ENCODE measurements at places on chromosomes 16 and 17.

DNA sequence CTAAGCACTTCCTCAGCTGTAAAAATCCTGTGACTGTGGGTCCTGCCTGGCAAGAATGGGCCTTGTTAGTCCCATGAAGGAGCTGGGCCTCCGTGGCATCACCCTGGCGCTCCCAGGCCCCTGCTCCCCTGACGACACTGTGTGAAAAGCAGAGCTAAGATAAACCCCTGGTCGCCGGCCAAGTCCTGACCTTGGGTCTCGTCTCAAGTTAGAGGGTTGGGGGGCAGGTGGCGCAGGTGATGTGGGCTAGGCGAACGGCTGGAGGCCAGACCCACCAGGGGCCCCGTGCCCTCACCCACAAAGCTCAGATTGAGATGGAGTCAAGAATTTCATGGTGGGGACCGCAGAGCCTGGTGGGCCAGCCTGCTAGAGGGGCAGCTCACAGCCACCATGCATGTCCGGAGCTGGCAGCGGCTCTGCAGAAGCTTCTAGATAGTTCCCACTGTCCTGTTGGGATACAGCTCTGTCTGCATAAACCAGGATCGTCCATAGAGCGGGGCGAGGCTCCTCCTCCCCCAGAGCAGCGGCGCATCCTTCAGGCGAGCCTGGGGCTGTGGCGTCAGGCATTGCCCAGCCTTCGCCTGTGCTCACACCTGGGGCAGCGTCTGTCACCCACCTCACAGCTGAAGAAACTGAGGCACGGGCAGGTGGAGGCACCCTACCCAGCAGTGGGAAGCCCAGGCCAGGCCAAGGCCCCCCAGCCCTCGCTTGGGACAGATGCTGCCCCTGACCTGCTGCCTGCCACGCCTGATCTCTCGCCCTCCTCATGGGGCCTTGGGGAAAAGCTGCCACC, 12.0 kb downstream of the CYBC1 start:
- DNase-seq = no peak

DNA sequence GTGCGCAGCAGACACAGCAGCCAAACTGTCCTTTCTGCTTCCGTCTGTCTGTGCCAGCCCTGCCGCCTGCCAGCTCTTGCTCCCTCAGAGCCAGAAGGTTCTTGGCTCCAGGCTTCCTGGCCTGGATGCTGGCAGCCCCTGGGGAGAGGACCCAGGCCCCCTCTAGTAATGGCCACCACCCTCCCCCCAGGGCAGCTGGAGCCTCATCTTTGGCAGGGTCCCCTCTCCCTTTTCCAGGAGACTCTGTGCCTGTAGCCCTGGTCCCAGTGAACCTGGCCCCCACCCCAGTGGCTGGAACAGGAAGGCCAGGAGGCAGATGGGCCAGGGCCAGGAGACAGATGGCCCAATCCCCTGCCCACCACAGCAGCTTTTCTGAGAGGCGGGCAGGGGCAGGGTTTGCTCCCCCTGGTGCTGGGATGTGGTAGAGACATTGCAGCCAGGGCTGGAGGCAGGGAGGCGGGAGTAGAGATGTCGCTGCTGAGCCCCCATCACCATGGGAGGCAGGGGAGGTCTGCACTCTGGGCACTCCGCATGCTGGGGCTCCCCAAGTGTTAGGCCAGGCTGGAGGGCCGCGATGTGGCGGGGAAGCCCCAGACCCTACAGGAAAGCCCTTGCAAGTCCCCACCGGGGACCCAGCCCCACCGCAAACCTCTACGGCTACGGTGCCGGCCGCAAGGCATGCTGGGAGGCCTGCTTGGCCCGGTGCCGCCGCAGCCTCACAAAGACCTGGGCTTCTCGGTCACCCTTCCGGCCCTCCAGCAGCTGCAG, 16.7 kb downstream of the UNC13D start:
- DNase-seq = peak; percentile 38

DNA sequence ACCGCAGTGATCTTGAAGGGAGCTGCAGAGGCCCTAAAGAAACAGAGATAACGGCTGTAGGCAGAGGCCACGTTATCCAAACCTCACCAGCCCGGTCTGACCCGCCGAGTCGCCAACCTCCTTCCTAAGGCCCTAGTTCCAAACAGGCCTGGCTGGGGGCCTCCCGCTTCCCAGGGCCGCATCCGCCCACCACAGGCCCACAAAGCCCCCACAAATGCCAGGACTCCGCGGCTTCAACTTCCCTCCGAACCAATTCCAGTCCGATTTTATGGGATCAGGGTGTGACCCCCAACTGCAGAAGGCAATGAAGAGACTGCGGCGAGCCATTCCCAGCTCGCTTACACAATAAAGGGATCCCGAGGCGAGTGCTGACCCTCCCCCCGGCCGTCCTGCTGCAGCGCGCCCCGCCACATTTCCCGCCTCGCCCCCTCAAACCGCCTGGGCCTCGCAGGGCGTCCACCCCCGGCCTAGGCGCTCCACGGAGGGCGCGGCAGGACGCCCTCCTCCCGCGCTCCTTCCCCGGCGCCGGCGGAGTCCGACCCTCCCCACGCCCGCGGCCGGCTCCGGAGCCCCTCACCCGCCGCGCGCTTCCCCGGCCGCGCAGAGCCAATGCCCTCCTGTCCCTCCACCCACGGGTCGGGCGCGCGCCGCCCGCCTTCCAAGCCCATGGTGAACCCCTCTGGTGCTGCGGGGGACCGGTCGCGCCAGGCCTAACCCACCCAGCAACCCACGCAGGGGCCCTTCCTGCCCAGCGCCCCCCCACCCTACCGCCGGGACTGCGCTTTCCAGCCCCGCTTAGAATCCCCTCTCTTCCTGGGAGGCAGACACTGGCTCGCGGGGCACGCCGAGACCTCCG, 926 bp downstream of the MYH10 start:
- DNase-seq = no peak

DNA sequence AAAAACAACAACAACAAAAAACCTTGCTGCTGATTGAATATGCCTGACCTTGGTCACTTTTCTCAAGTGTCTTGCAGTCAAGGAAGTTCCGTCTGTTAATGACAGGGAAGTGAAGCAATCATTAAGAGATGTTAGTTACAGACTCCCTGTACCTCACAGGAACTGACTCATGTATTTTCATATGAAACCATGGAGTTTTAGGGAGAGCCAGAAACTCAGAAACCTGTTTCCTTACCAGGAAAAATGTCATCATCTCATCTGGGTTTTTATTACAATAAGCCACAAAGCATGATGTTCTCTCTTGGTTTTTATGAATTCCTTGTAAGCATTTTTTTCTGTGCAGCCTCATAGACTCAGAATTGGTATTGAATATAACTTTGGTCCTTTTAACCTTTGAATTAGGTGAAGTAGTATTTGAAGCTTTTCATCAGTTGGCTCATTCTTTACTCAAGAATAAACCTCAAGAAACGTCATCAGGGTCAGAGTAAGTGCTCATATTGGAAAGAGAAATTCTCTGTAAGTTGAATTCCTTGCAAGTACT, 10.3 kb downstream of the LYRM1 start:
- DNase-seq = no peak

GRCh38 chr16:87297918-87298631, 19.1 kb downstream of the C16orf95 start:
- DNase-seq = no peak

DNA sequence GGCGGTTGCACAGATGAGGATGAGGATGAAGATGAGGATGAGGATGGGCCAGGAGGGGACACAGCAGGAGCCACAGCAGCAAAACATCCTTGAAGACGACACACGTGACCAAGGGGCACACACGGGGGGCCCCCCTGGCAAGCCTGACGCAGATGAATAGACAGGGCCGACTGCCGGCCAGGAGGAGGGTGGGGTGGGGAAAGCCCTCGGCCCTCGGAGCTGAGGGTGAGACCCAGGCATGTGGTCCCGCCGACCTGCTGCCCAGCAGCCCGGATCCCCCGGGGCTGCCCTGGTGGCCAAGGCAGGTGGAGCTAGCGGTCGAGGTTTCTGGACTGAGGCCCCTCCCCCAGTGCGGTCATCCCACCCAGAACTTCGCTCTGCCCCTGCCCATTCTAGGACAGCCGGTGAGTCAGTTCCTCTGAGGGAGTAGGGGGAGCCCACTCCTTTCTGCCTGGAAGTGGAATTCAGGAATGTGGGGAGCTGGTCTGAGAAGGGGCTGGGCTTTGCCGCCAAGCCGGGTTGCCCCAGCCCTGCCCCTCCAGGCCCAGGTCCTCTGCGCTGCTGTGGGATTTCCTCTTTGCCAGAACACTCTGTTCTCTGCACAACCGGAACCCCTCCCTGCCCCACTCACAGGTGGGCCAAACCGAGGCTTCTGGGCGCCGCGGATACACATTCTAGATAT, 9.9 kb downstream of the CYGB start:
- DNase-seq = peak; percentile 27

DNA sequence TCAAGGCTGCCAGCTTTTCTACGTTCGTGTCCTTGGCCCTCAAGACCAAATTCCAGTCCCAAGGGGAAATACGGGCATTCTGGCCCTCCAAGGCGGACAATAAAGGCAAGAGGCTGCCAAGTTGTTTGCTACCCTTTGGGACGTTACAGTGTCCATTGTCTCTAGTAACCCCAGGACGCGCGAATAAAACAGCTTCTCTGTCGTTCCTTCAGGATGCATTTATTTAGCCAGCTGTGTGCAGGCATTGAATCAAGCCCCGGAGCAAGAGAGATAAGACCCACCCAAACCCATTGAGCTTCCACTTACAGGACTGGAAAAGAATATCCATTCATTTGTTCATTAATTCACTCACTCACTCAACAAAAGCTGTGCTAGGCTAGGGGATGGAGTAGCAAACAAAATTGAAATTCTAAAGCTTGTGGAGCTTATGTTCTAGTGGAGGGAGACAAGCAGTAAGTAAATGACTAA, 656 bp downstream of the MRPL58 start:
- DNase-seq = no peak

- DNase-seq = no peak
Measured at GRCh38 chr17:57044976-57045867, 39.8 kb upstream of the AKAP1 start.

- no peak for DNase-seq
Measured at GRCh38 chr16:81509404-81509803, 64.8 kb downstream of the CMIP start.

- no peak for DNase-seq
Measured at GRCh38 chr17:17680477-17681186, 626 bp upstream of the RAI1 start.

DNA sequence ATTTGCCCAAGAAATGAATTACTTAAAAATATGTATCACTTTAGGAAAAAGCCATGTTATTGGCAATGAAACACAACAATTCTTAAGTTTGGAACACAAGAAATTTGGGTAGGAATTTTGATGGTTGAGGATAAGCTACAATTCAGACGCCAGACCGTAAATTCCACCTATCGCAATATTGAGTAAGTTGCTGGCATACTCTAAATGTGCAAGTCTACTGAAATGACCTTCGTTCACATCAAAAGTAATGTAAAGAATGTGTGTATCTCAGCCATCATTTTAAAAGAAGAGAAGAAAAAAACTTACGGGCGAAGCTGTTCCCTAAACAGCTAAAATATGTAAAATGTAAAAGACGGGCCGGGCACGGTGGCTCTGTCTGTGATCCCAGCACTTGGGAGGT, 33.4 kb downstream of the UBE2G1 start:
- no peak for DNase-seq

GRCh38 chr17:49049265-49049664, 52.1 kb downstream of the IGF2BP1 start:
- DNase-seq = no peak

DNA sequence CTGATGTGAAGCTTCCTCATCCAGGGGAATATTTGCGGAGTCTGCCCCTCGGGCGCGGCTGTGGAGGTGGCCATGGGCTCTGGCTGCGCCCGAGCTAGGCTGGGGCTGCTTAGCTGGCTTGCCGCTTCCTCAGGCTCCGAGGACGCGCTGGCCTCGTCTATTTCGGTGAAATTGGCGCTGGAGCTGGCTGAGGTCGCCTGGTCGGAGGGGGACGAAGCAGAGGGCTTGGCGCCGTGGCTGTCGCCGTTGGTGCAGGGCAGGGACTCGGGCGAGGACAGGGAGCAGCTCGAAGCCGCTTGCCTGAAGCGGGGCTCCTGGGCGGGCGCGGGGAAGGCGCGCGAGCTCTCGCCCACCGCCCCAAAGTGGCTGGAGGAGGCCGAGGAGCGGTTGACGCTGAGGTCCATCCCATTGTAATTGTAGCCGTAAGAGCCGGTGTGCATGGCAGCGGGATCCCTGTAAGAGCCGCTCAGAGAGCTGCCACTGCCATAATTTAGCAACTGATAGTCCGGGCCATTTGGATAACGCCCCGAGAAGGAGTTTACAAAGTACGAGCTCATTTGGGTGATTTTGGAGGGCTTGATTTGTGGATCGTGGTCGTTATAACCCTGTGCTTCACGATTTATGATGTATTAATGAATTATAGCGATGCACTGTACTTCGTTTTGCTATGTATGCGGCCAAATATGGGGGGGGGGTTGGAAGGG, at the start of gene HOXB5:
Gene HOXB5, minus strand, starts transcription at position 654 of the 704 bp plus-strand sequence. Its CDS starts 97 bp downstream, at position 557.
- no peak for DNase-seq

DNA sequence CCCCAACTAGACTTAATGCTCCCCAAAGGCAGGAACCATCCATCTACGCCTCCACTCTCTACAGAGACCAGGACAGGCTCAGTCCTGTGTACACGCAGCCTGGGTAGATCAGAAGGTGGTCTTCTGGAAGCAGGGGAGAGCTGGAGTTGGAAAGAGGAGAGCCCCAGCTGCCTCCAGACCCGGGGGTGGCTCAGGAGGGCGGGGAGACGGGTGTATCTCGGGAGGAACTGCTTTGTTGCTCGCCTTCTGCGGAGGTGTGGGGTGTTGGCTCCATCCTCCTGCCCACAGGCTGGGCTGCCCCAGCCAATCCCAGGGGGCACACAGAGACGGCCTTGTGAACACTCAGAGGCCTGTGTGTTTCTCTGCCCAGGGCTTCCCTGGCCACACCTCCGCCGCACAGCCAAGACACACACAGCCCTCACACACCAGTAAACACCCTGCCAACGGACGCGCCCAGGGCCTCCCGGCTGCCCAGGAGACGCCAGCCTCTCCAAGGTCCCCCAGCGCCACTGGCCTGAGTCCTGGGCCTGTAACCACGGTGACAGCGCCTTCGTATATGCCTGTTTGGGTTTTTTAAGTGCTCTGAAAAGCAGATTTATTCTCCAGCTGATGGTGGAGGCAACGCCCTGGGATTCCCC, 143.4 kb upstream of the CDC42EP4 start:
- no peak for DNase-seq

GRCh38 chr16:17382514-17382913, 88.2 kb downstream of the XYLT1 start:
- DNase-seq = no peak

DNA sequence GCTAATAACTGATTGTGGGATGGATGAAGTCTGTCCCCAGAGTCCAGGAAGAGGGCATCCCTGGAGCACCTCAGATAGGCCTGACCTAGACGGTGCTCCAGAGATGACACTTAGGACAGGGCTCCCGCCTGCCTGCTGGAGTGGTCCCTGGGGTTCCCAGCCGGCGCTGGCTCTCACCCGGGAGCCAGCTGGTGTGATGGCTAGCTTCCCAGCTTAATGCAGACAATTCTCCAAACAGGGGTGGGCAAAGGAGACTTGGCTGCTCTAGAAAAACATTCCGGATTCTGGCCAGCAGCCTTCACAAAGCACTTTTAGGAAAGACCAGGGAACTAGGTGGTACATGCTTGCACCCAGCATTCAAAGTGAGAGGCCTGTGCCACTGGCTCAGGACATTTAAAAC, 18.6 kb downstream of the ACE start:
- DNase-seq = no peak

GRCh38 chr17:43822570-43823190, 10.3 kb downstream of the MPP3 start:
- no peak for DNase-seq
